ENCODE measurements at places on chromosomes 12 and 14.

DNA sequence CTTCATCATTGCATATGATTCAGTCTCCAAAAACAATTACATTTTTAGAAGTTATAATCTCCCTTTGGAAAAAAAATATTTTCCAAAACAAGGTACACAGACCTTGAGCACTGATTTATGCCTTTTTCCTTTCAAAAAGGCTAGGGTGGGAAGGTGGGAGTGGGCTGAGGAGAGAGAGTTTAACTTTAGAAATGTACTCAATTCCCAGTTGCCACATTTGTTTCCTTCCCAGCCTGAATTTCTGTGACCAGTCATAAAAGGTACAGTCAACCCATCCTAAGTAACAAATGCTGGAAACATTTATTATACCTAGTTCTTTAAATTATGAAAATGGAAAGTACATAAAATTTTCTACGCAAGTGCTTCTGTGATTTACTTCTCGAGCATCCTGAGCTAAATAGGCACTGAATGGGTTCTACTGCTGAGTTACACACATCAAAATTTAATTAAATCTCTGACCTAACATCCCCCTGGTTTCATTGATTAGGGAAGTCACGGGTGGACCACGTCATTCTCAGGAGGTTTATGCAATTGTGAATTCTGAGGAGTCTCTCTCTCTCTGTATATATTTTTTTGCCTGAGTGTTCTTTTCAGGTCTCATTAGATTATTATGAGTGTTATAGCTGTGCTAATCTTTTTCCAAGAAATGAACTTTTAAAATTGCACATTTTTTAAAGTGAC, 371.8 kb downstream of the BTG1 start:
- DNase-seq = no peak

GRCh38 chr14:35044939-35045797, 904 bp upstream of the FAM177A1 start:
- DNase-seq = no peak

DNA sequence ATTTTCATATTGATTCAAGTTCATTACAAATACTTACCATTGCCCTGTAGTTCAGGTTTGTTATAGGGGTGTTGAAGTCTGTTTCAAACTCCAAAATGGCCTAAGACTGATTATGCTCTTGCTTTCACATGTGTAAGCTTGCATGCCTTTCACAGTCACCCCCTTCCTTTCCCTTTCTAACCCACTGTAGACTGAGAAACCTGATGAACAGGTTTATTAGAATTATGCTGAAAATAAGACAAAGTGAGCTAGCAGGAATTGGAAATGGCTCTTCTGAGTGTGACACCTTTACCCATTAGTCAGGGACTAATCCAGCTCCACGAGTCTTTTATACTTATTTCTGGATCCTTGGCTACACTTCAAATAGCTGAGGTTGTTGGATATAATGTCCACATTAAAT, 38.9 kb downstream of the FBXO33 start:
- DNase-seq = no peak

DNA sequence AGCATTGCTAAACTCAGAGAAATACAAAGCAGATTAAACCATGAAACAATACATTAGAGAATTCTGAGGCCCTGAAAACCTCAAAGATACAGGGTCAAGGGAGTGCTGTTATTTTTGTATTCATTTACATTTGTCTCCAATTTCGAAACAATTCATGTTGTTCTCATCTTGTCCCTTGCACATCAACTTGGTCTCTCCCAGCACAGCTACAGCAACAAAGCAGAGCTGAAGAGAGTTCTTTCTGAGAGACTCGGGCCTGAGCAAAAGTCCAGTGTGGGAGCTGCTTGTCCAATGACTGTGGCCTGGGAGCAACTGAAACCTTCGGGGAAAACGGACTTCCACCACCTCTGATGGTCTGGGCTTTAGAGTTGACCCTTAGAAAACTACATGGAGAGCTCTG, 79.4 kb upstream of the CDKN3 start:
- DNase-seq = no peak

GRCh38 chr12:46430340-46430948, 57.9 kb upstream of the SLC38A2 start:
- DNase-seq = no peak

DNA sequence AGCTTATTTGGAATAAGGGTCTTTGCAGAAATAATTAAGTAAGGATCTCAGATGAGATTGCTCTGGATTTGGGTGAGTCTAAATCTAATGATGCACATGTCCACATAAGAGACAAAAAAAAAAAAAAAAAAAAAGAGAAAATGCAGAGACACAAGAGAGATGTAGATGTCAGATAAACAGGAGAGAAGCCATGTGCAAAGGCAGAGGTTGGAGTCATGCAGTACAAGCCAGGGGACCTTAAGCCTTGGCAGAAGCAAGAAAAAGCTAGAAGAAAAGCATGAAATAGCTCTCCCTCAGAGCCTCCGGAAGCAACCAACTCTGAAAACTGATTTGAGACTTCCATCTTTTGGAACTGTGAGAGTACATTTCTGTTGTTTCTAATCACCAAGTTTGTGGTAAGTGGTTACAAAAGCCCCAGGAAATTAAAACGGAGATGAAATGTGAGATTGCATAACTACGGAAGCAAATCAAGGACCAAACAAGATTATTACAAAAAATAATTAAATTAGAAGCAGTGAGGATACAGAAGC, 1304.0 kb upstream of the SEL1L start:
- no peak for DNase-seq

- no peak for DNase-seq
These were observed 15.9 kb upstream of the DHRS2 start for GRCh38 chr14:23620177-23620702.

- no peak for DNase-seq
These were observed 317.5 kb upstream of the KITLG start for GRCh38 chr12:88897723-88898122.

GRCh38 chr12:117025481-117026151, 73.6 kb downstream of the TESC start:
- peak; percentile 20 for DNase-seq

GRCh38 chr14:100386121-100386520, 63.0 kb downstream of the SLC25A47 start:
- no peak for DNase-seq

- DNase-seq = no peak
These were observed 31.0 kb upstream of the BBS10 start for GRCh38 chr12:76379261-76379660.

DNA sequence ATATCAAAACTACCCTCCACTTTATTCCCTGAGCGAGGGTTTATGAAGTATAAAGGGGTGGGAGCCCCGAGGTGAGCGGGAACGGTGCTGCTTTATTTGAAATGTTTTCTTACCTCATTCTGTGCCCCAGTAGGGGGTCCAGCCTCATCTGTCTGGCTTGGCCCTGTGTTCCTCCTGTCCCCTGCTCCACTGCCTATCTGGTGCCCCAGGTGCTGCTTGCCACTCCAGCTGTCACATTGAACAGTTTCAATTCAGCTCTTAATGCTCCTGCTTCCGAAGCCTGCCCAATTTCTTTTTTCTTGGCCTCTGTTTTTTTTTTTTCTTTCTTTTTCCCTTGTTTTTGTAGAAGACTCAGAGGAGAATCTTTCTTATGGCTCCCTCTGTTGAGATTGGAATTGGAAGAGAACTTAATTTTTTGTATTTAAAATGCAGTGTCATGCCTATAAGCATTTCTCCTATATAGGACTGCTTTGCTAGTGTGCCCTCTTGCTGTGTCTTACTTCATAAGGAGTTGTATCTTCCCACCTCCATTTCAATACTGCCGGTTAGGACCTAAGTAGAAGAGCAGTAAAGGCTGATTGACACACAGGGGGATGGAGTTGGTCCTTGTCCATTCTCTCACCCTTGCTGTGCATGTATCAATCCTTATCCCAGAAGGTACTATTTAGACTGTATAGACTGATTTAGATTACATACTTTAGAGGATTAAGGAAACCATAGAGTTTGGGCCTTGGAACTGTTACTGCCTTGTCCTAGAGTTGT, 2.3 kb downstream of the ATXN7L3B start:
- DNase-seq = no peak

GRCh38 chr14:100988011-100988410, 84.5 kb upstream of the RTL1 start:
- no peak for DNase-seq

GRCh38 chr12:104930388-104931326, 27.4 kb downstream of the SLC41A2 start:
- peak; percentile 5 for DNase-seq

DNA sequence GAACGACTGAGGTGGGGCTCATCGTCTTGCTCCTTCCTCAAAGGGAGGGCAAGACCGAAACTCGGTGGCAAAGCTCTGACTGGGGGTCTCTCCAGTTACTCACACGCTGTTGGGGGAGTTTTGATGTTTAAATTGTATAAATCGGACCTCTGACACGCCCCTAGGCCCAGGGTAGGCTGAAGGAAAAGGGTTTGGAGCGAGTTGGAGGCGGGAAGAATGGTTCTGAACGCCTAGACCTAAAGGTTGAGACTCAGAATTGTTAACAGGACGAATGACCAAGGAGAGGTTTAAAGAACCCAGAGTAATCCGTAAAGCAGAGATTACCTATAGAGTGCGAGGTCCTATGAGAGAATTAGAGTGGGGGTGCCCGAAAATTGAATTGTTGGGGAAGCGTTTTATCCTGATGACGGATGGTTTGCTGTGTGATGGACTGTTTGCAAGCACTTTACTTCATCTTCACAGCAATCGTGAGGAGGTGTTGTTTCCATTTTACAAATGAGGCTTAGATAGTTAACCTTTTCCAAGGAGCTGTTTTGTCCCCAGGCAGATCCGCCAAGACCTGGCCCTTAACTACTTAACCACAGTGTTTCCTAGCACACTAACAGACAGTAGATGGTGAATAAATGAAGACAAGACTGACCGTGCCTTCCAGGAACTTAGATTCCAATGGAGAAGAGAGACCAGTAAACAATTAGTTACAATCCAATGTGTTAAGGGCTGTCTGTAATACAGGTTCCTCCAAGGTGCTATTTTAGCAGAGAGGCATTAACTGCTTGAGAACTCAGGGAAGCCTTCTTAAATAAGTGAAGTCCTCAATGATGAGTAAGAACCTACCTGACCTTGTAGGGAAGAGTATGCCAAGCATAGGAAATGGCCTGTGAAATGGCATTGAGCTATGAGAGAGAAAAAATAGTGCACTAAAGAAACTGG, 929 bp upstream of the UBE2N start:
- DNase-seq = no peak

- DNase-seq = no peak
These were observed 149.8 kb upstream of the SFSWAP start for GRCh38 chr12:131561051-131561450.

DNA sequence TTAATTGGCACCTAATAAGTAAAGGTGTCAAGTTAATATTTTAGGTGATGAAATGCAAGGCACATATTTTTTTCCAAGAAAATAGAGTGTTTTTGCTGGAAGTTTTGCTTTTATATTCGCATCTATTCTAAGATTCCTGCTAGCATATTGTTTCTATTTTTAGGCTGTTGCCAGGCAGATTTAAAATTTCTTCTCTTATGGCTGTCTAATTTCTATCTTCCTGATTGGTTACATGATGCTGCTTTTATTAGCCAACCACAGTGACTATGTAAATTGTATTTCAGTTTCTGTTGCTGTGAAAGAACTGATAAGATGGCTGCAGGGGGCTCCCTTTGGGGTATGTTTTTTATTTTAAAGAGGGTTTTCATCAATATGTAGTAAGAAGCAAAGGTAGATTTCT, 42.7 kb downstream of the ATF7IP start:
- DNase-seq = no peak

DNA sequence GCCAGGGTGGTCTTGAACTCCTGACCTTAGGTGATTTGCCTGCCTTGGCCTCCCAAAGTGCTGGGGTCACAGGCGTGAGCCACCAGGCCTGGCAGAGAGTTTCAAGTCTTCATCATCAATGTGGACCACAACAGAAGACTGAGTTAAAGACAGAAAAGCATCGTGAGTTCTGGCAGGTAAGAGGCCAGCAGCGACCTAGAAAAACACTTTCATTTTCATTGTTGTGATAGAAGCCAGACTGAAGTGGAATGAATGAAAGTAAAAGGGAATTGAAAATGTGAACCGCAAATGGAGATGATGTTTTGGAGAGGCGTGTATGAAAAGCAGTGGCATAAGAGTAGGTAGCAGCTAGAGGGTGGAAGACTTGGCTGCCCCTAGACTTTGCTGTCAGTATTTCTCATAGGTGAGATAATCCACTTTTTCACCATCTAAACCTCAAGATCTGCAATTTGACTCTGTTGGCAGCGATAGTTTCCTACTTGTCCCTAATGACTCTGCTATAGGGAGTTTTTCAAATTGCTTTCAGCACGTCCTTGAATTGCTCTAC, 47.1 kb upstream of the PLEKHA5 start:
- no peak for DNase-seq

- no peak for DNase-seq
These were observed 2.2 kb upstream of the DLK1 start for GRCh38 chr14:100724536-100724935.

DNA sequence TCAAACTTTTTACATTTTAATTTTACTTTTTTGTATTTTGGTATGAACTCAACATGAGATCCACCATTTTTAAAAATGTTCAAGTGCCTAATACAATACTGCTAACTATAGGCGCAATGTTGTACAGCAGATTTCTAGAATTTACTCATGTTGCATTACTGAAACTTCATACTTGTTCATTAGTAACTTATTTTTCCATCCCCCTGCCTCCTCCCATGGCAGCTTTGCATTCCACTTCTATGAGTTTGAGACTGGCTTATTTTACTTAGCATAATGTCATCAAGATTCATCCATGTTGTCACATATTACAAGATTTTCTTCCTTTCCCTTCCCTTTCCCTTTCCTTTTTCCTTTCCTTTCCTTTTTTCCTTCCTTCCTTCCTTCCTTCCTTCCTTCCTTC, 825.9 kb downstream of the SLC16A7 start:
- DNase-seq = no peak

GRCh38 chr12:4809449-4810218, 89.4 kb downstream of the GALNT8 start:
- peak; percentile 14 for DNase-seq

DNA sequence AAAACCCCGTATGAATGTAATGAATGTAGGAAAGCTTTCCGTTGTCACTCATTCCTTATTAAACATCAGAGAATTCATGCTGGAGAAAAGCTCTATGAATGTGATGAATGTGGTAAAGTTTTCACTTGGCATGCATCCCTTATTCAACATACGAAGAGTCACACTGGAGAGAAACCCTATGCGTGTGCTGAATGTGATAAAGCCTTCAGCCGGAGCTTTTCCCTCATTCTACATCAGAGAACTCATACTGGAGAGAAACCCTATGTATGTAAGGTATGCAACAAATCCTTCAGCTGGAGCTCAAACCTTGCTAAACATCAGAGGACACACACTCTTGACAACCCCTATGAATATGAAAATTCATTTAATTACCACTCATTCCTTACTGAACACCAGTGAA, 23.8 kb downstream of the ZNF891 start:
- no peak for DNase-seq

GRCh38 chr14:58408681-58409215, 13.0 kb downstream of the TOMM20L start:
- no peak for DNase-seq

Data from stimulated activated CD4-positive, alpha-beta T cell treated with anti-CD3 and anti-CD28 coated beads, Interleukin-1b, Interleukin-23, amount 100 ng/mL, for 4 hours (primary cell).